ENCODE measurements at places on chromosomes 4 and X.

GRCh38 chr4:31803526-31804195 lies 1083.5 kb downstream of the PCDH7 start:
- DNase-seq = no peak

GRCh38 chr4:165375465-165375864 lies 3.3 kb upstream of the CPE start:
- DNase-seq = no peak

DNA sequence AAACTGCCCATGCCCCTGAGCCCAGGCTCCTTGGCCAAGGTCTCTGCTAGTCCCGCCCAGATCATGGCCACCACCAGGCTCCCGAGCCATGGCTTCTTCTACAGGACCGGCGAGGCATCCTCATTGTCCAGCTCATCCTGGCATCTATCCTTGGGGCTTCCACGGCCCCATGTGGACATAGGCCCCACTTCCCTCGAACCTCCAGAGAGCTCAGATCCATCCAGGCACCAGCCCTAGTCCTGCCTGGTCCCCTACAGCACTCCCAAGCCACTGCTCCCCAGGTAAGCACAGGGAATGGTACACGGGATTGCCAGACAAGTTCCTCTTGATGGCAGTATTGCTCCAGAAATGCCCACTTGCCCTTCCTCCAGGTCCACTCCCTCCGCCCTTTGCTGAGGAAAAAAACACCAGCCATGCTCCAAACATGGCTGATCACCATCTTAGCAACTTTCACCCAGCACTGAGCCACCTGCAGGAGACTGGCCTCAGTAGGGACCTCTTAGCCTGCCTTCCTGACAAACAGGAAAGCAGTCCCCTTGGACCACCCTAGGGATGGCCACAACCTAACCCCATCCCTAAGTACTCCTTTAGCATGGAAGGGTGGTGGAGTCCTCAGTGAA lies 272.1 kb upstream of the AGTR2 start:
- peak; percentile 84 for DNase-seq

DNA sequence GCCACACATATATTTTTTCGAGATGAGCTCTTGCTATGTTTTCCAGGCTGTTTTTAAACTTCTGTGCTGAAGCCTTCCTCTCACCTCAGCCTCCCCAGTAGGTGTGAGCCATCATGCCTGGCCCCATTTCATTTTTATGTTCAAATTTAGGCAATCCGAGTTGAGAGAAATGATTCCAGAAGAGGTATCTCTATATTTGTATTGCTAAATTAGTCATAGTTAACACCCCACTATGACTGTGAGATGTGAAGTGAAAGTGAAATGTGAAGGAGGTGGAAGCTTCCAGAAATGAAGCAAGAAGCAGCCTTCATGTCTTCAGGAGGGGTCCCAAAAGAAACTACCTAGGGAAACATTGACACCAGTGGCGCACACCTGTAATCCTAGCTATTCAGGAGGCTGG lies 17.7 kb downstream of the APELA start:
- no peak for DNase-seq

DNA sequence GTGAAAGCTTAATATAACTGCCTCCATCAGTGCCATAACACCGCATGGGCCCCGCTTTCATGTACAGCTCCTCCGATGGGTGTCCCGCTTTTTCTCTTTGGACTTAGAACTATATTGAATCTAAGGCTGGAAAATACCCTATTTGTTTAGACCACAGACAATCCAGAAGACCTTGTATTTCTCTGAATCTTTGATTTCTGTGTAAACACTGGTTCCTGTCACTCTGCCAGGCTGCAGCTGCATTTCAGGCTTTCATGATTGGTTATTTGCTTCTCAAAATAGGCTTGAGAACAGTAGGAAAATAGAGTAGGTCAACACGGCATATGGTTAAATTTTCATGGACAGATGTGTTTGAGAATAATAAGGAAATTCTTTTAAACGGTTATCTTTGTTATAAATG lies 80.0 kb downstream of the NWD2 start:
- no peak for DNase-seq

GRCh38 chr4:117434424-117434823 lies 349.0 kb upstream of the TRAM1L1 start:
- no peak for DNase-seq

DNA sequence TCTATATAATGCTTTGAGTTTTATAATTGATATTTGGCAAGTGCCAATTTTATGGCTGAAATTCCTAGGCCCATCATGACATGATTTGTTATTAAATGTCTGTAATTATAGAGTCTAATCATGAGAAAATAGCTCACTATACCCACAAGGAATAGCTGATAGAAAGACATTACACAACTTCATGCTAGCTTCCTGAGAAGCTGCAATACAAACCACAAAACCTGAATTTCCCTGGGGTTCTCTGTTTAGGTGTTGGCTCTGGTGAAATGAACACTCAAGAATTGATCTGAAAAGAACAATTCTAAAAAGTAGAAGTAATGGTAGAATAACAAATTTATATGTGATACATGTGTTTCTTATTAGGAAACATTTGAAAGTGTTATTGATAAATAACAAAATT lies 169.6 kb downstream of the GASK1B start:
- no peak for DNase-seq

DNA sequence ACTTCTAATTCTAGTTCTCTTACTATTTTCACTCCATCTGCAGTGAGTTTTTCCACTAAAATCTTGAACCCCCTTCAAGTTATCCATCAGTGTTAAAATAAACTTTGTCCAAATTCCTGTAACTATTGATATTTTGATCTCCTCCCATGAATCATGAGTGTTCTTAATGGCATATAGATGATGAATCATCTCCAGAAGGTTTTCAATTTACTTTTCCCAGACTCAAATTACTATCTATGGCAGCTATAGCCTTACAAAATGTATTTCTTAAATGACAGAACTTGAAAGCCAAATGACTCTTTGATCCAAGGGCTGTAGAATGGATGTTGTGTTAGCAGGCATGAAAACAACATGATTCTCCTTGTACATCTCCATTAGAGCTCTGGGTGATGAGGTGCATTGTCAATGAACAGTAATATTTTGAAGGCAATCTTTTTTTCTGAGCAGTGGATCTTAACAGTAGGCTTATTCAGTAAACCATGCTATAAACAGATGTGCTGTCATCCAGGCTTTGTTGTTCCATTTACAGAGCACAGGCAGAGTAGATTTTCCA lies 16.1 kb upstream of the IQCM start:
- no peak for DNase-seq

GRCh38 chr4:38455092-38455862 lies 208.7 kb upstream of the KLF3 start:
- DNase-seq = no peak

DNA sequence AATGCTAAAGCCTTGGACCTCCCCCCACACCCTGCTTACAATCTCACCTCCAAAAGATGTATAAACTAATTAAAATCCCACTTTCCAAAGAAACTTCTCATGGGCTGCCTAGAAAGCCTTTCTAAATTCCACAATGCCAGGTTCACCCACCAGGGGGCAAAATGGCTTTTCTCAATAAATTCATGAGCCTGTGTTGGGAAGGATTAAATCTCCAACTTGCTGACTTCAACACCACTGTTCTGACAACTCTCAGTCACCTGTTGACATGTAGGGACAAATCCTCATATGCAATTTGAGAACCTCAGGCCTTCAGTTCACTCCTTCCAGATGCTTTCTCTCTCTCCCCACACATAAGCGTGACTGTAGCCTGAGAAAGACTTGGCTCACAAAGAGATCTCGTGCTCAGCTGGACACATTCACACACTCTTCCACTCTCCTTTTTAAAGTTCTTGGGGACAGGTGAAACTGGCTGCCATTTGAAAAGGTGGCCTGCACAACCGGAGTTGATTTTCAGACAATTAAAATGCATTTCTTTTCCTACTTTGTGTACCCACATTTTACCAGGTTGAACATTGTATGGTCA lies 88.6 kb upstream of the PRPS2 start:
- DNase-seq = no peak

- no peak for DNase-seq
These were observed 402.7 kb upstream of the INTU start for GRCh38 chr4:127229855-127230608.

DNA sequence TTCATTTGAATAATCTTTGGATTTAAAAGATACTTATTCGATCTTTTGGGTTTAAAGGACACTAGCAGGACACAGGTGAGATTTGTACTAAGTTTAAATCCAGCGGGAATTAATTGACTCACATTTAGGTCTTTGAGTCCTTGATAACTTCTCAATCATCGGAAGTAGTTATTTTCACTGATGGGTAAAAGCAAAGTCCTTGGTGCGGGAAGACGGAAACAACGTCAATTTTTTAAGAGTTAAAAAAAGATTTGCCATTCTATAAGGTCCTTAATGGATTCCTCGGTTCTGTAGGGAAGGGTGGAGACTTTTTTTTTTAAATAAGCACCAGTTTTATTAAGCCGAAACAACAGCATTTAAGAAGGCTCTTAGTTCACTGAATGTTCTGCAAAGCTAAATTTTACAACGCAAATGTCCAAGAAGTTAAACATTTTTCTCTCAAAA lies 2.9 kb downstream of the TMSB4X start:
- DNase-seq = no peak

DNA sequence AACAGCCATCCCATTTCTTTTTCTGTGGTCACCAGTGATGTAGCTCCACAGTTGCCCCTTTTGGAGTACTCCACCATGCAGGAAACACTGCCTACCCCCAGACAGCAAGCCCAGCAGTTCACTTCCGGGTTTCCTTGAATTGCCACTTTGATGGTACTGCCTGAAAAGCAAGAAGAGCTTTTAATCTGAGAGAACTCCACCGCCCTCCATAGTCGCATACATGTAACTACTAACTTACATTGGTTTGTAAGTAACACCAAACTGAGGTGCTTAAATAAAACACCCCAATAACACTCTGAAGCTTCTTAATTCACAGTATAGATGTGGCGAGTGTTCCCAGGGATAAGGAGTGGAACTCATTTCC lies 53.6 kb upstream of the HPSE start:
- DNase-seq = no peak

GRCh38 chrX:30219372-30219771 lies 4.0 kb downstream of the MAGEB2 start:
- no peak for DNase-seq

Measured in NCI-H1417 treated with DMSO at 0.1 percent for 48 hours (cell line).